ENCODE measurements at places on chromosomes 2 and 18.

DNA sequence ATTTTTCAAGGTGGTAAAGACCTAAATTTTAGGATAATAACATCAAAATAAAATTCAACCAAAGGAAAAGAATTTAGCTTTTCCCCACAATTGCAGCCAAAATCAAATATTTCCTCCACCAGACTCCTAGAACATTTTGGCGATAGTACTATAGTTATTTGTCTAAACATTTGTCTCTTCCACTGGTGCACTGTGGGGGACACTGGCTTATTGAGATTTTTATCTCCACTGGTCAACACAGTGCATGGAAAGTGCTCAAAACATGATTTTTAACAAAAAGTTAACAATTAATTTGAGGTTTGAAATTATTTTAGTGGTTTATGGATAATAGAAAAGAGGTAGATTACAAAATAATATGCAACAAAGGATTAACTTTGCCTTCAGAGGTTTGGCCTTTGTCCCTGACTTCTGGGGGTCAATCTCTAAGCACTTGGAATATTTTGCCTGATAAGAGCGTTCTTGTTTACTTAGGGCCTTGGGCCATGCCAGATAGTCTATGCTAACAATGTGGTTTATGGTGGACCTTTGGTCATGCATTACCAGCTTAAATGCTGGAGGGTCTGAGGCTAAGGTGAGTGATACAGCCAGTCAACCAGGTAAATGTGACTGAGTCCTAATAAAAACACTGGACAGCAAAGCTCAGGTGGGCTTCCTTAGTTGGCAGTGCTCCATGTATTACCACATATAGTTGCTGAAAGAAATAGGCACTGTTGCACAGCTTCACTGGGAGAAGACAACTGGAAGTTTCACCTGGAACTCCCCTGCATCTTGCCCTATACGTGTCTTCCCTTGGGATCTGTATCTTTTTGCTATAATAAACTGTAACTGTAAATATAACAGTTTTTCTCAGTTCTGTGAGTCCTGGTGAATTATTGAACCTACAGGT is 67.2 kb upstream of the SATB2 start:
- no peak for DNase-seq

GRCh38 chr2:100365434-100365833 is 43.1 kb upstream of the LONRF2 start:
- no peak for DNase-seq

DNA sequence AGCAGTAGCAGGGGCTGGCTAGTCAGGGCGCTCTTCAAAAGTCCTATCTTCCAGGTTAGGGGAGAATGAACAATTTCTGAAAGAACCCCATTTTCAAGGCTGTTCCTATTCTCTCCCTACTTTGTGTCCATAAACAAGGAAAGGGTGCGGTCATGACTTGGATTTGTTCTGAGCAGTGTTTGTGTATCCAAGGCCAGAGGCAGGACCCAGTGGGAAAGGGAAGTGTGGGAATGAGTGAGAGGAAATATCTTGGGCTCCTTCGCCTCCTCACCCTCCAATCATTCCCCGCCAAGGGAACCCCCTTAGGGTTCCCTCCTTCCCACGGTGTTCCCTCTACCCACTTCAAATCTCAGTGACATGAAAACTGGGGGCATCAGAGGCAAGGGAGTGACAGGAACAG is 25.5 kb upstream of the SPTBN1 start:
- DNase-seq = no peak

GRCh38 chr2:181770150-181770549 is 89.8 kb upstream of the NEUROD1 start:
- no peak for DNase-seq

GRCh38 chr2:3503046-3503445 is 16.3 kb downstream of the ADI1 start:
- DNase-seq = no peak

GRCh38 chr2:209259767-209260166 is 164.1 kb upstream of the MAP2 start:
- DNase-seq = no peak

- no peak for DNase-seq
Measured at GRCh38 chr2:237305579-237305978, 108.4 kb downstream of the COL6A3 start.

- DNase-seq = no peak
Measured at GRCh38 chr2:144115739-144116291, 404.1 kb downstream of the ZEB2 start.
